ENCODE measurements at places on chromosomes 3 and 15.

GRCh38 chr3:101803173-101803782 is 24.3 kb downstream of the NXPE3 start:
- DNase-seq: peak; percentile 82

GRCh38 chr15:63896336-63897115 is 62.8 kb upstream of the HERC1 start:
- DNase-seq: peak; percentile 30

- no peak for DNase-seq
Measured at GRCh38 chr3:5296362-5296761, 108.9 kb downstream of the EDEM1 start.

- no peak for DNase-seq
Measured at GRCh38 chr15:88083811-88084760, 172.5 kb downstream of the NTRK3 start.

- DNase-seq: no peak
Measured at GRCh38 chr3:158273656-158274055, 163.8 kb downstream of the RSRC1 start.

- DNase-seq: no peak
Measured at GRCh38 chr15:82272154-82272553, 9.5 kb downstream of the SAXO2 start.

DNA sequence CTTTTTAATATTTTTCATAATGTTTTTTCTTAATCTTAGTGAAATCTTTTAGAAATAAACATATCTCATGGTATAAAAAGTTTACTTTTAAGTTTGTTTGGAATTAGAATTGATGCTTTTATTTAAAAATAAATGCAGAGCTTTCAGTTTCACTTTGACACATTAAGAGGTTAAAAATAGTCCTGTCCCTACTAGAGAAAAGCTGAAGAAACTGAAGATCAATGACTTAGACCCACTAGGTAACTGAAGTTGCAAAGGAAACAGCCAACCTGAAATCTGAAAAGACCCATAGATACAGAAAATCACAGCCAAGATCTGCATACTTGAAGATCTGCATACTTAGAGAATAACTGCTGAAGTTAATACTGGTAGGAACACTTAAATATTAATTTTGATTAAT is 237.6 kb downstream of the RAP2B start:
- peak; percentile 4 for DNase-seq

DNA sequence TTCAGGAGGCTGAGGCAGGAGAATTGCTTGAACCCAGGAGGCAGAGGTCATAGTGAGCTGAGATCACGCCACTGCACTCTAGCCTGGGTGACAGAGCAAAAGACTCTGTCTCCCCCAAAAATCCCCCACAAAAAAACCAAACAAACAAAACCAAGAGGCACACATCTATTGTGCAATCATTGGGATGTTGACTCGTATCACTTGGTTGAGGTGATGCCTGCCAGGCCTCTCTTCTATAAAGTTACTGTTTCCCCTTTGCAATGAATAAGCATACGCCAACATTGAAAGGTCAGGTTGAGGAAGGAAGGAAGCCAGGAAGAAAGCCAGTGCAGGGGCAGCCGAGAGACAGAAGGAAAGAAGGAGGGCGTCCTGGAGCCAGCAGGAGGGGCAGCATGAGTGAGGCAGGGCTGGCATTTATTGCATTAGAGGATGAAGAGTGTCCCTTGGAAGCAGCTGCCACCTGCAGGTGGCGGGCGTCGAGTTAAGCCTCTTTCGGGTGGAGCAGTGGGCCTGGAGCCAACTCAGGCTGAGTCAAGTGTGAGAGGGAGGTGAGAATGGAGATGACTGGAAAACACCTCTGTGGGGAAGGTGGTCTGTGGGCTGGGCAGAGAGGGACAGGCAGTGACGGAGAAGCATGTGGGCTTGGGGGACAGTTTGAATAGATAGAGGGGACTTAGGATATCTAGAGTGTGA is 8.3 kb upstream of the CSPG4 start:
- DNase-seq: peak; percentile 18

DNA sequence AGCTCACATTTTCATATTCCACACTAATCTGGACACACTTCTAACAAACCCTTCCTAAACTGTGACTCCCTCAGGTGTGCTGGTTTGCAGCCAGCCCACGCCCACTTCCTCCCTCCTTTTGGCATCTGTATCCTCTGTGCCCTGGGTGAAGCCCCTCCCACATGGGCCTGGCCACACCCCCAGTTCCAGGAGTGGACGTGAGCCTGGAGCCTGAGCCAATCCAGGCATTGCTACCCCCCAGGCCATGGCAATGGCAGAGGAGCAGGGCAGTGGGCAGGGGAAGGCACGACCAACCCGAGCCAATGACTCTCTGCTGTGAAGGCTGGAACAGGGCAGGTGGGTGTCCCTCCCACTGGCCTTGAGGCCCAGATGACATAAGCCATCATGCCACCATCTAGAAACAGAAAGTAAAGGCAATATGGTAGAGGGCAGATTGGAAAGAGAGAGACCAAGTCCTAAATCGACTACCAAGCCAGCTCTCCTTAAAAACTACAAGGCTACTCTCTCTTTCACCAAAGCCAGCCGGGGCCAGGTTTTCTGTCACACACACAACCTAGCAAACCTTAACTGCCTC is 18.6 kb downstream of the FAM174B start:
- DNase-seq: no peak

DNA sequence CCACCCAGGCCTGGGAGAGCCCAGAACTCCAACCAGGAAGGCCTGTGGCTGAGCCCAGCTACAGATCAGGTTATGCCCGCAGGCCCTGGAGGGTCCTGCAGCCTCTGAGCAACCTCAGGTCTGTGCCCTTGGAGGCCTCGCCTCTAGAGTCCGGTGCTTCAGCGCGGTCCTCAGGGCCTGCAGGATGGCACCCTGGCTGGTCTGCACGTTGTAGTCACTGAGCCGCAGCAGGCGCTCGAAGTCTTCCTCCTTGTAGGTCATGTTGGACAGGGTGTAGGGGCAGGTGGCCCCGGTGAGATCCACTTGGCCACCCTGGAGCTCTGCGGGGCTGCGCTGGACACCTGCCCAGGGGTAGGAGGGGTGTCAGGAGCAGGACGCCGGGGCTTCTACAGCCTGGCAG is 25.8 kb downstream of the PLA2G4D start:
- no peak for DNase-seq

DNA sequence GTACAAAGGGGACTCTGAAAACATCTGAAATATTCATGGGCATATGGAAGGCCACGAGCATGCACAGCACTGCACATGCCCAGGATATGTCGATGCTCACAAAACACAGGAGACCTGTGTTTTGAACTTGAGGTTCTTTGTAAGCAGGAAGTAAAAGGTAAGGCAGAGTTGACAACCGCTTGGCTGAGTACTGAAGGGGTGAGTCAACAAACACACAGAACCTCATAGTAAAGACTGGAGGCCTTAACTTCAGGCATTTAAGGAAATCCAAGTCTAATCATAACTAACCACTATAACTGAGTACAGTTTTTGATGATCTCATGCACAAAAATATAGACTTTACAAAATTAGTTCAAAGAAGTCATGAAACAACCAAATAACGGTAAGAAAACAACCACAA is 80.6 kb downstream of the MYO9A start:
- no peak for DNase-seq

- peak; percentile 23 for DNase-seq
Measured at GRCh38 chr3:41405466-41405865, 206.2 kb downstream of the CTNNB1 start.

DNA sequence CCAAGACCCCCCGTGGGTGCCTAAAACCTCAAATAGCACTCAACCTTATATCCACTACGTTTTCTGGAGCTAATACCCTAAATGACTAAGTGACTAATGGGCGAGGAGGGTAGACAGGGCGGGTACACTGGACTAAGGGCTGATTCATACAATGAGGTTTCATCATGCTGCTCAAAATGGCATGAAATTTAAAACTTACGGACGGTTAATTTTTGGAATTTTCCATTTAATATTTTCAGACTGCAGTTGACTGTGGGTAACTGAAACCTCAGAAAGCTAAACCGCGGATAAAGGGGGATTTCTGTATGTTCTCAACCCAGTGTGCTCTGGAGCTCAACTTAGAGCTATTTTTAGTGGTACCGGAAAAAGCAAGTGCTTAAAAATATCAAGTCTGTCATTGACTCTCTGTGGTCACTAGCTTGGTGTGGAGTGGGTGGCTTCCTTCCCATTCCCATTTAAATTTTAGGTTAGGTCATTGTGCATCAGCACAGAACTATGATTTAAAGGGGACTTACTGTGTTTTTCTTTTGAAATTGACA is 72.9 kb downstream of the LRRC28 start:
- no peak for DNase-seq

- DNase-seq: no peak
Measured at GRCh38 chr15:65533057-65533756, 2.9 kb downstream of the HACD3 start.

- DNase-seq: no peak
Measured at GRCh38 chr3:78506581-78507195, 1261.1 kb downstream of the ROBO1 start.

- no peak for DNase-seq
Measured at GRCh38 chr15:86273309-86273708, 193.6 kb downstream of the AGBL1 start.

GRCh38 chr15:68277603-68278344 is at the start of gene FEM1B:
FEM1B (plus strand) TSS chr15:68277745; CDS start chr15:68278418, 673 bp downstream.
- peak; percentile 92 for DNase-seq

DNA sequence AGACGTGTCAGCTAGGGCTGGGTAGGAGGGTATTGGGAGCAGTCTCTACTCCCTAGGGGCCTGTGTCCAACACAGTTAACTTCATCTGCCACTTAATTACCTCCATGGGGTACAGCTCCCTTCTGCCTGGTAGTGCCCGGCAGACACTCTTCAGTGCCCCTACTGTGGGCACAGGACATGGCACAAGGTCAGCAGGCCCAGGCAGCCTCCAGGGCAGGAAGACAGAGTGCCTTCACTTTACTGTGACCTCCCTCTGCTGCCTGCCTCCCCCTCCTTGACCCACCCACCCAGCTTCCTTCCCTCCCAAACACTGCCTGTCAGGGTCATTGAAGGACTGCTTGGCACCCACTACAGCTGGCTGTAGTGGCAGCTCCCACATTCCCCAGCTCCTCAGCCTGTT is 6.5 kb upstream of the GRM2 start:
- no peak for DNase-seq

GRCh38 chr3:194844046-194844445 is 158.4 kb downstream of the FAM43A start:
- DNase-seq: no peak

GRCh38 chr3:141275511-141275910 is 43.9 kb downstream of the PXYLP1 start:
- DNase-seq: no peak

DNA sequence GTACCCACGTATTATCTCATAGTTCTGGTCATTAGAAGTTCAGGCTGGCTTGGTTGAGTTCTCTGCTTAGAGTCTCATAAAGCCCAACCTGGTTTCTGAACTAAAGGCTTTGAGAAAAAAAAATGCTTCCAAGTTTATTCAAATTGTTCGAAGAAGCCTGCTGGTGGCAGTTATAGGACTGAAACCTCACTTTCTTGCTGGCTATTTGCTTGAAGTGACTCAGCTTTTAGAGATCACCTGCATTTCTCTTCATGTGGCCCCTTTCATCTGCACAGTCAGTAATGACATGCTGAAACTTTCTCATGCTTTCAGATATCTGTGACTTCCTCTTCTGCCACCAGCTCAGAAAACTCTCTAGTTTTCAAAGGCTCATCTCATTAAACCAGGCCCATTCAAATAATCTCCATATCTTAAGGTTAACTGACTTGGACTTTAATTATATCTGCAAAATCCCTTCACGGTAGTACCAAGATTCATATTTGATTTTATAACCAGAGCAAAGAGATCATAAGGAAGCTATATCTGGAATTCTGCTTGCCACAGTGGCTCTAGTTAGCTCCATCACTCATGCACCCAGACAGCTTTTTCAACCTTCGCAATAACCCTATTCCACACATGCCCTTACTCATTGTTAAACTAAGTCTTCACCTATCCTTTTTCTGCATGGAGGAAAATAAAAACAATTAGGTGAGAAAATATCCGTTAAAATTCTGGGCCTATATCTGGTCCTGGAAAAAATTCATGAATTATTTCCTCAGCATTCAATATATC is 433.8 kb upstream of the CBLB start:
- DNase-seq: peak; percentile 34

GRCh38 chr3:48863122-48863521 is 15.4 kb upstream of the PRKAR2A start:
- DNase-seq: no peak

- no peak for DNase-seq
Measured at GRCh38 chr15:36596915-36597314, 17.5 kb downstream of the CDIN1 start.

DNA sequence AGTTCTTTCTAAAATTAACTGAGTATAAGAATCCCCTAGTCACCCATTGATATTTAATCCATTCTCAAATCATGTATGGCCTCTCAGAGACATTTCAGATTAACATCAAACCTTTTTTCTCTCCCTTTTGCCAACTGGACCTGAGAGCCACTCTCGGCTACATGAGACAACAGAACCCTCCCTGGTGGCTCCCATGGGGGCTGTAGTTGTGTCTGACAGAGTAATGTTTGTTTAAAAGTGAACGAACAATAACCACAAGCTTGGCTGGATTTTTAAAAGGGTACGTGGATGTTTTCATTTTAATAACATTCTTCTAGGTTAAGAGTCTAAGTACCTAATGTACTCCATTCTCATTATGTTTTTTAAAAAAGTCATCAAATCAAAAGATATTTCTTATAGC is 37.1 kb downstream of the P3H2 start:
- DNase-seq: no peak

DNA sequence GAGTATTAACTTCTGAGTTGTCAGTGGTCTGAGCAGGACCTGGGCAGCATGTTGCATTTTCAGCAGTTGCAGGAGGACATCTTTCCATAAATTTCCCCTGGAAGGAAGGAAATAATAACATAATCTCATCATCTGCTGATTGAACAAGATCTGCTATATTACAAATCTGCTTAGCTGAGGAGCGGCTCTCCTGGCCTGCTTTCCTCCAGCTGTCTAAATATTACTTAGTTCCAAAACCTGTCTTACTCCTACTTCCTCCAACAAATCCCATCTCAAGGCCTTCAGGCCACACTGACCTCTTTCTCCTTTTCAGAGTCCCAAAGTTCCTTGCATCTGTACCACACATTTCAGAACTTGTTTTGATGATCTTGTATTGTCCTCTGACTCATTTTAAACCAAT is 364.4 kb upstream of the MCTP2 start:
- no peak for DNase-seq

DNA sequence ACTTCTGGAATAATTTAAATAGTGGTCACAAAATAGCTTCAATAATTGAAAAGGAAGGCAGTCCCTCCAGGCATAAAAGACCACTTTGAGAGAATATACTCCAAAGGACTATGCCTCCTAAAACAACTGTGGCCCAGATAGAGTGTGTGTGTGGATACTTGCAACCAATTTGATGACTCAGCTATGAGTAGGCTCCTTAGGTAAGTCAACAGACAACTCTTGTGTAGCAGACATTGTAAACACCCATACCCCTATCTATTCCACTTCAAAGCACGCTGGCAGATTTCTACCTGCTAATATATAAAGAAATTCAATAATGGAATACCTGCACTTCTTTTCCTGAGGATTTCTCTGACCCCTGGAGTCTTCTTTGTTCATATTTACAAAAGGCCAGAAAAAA is 254.5 kb downstream of the NEK10 start:
- no peak for DNase-seq

- DNase-seq: peak; percentile 47
Measured at GRCh38 chr3:192917028-192917403, 640 bp downstream of the MB21D2 start.

GRCh38 chr3:51642462-51642861 is 28.6 kb upstream of the TEX264 start:
- DNase-seq: peak; percentile 35
